SW480 (cell line): ENCODE measurements at places on chromosomes 5 and 9.

- peak; percentile 72 for DNase-seq
Observed at GRCh38 chr5:132064738-132065331, 4.4 kb downstream of the IL3 start.

DNA sequence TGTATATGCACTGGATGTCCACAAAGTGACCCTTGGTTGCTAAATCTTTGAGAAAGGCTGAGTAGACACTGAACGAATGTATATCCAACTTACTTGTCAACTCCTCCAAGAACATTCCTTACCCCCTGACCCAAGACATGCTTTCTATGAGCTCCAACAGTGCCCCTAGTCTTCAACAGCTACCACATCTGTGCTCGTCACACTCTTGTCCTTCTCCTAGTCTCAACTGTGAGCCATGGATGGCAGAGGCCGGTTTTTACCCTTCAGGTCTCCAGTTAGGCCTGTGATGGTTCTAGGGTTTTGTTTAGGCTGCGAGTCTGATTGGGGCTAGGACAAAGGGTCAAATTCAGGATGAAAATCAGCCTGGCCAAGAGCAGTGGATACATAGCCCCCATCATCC lies 19.0 kb upstream of the GPX3 start:
- DNase-seq = no peak

- no peak for DNase-seq
Observed at GRCh38 chr5:10351919-10352318, 1.6 kb upstream of the MARCHF6 start.

- DNase-seq = peak; percentile 47
Observed at GRCh38 chr5:152532714-152533113, 127.6 kb upstream of the NMUR2 start.

GRCh38 chr5:53984971-53985370 lies 325.4 kb downstream of the ARL15 start:
- DNase-seq = no peak

DNA sequence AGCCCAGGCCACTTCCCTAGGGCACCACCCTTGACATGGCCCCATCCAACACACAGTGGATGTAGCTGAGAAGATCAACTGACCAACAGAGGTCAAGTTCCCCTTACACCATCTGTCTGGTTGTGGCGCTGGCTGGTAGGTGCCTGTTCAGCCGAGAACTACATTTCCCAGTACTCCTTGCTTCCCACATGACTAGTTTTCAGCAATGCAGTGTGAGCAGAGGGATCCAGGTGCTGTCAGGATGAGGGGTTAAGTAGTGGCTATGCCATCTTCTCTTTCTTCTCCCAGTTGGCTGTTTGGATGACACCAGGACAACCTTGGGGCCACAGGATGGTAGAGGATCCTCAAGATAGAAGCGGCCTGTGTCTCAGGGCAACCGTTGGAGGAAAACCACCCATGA lies 48.6 kb upstream of the SH3PXD2B start:
- DNase-seq = peak; percentile 42

GRCh38 chr9:117739624-117740347 lies 35.6 kb downstream of the TLR4 start:
- DNase-seq = no peak

- no peak for DNase-seq
Observed at GRCh38 chr5:168883281-168883741, 304.1 kb upstream of the PANK3 start.

- DNase-seq = no peak
Observed at GRCh38 chr9:1996156-1996555, 19.0 kb upstream of the SMARCA2 start.

GRCh38 chr5:68268101-68268851 lies 52.7 kb downstream of the PIK3R1 start:
- DNase-seq = no peak

GRCh38 chr5:160938532-160938931 lies 86.5 kb upstream of the ATP10B start:
- DNase-seq = peak; percentile 13

DNA sequence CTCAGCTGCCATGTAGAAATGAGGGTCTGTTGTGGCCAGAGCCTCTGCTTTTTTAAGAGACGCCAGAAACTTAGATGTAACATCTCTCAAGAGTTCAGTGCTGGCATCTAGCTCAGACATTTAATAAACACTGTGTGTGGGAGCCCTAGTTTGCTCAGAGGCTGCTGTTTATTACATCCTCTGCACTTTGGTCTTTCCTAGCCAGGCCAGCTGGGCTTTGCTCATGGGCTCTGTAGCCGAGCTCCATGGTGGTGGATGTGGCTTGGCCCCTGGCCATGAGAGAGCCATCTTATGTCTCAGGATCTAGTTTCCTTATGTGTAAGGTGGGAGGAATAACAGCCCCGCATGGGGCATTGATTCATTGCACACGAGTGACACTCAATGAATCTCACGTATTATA lies 30.0 kb downstream of the ARHGEF37 start:
- DNase-seq = no peak

- no peak for DNase-seq
Observed at GRCh38 chr5:142493875-142494518, 169.2 kb upstream of the SPRY4 start.

- DNase-seq = no peak
Observed at GRCh38 chr5:125261505-125262250, 515.2 kb upstream of the ZNF608 start.

- DNase-seq = no peak
Observed at GRCh38 chr5:119996128-119996527, 366.8 kb downstream of the FAM170A start.

DNA sequence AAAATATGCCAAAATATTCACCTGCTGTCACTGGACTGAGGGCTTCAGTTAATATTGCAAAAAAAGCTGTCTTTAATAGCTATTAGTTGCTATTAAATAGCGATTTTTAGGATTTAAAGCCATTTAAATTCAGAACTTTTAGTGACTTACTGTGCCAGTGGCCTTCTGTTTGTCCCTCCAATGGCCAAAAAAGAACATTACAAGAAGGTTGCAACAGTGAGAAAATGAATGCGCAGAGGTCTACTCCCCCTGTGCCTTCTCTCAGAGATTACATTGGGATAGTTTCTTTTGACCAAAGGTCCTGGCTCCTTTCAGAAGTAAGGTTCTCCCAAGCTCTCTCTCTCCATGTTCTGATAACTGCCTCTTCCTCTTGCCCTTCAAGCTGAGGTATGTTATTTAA lies 930.3 kb upstream of the ARRDC3 start:
- no peak for DNase-seq

- no peak for DNase-seq
Observed at GRCh38 chr5:66645039-66645438, 48.8 kb downstream of the MAST4 start.

GRCh38 chr9:132525308-132526023 lies 56.9 kb upstream of the BARHL1 start:
- DNase-seq = no peak

GRCh38 chr9:14344053-14344524 lies 30.1 kb upstream of the NFIB start:
- no peak for DNase-seq

GRCh38 chr5:15834596-15835245 lies 334.7 kb downstream of the FBXL7 start:
- no peak for DNase-seq

DNA sequence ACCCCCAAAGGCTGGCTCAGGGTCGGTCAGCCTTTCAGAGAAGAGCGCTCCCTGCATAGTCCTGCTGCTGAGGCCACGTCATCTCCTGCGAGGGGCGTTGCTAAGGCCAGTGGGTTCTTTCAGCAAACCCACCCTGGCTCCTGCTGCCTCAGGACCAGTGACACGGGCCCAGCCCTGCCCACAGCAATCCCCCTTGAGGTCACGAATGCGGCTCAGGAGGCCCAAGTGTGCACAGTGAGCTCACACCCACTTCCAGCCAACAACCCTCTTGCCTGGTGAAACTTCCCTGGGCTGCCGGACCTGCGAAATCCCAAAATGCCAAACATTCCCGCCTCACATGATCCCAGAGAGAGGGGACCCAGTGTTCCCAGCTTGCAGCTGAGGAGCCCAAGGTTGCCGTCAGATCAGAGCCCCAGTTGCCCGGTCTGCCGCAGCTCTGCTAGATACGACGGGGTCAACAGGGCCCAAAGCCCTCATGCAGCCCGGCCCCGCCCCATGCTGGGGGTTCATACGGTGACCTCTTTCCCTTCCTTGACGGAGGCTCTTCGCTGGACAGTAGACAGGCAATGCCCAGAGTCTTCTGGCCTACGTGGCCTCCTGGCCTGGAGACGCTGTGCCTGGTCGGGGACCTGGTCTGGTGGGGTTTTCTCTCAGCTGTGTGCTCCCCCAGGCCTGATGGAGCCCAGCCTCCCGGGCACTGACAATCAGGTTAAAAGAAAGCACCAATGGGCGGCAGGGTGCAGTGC lies 116.4 kb upstream of the COL5A1 start:
- DNase-seq = no peak

- no peak for DNase-seq
Observed at GRCh38 chr5:92992073-92992472, 588.9 kb downstream of the NR2F1-AS1 start.
